ENCODE measurements at places on chromosomes 13 and 19. TPM values are rescaled to one million over a fixed set of nuclear protein-coding genes. Genes with fewer than 3 reads are reported as not detected.

DNA sequence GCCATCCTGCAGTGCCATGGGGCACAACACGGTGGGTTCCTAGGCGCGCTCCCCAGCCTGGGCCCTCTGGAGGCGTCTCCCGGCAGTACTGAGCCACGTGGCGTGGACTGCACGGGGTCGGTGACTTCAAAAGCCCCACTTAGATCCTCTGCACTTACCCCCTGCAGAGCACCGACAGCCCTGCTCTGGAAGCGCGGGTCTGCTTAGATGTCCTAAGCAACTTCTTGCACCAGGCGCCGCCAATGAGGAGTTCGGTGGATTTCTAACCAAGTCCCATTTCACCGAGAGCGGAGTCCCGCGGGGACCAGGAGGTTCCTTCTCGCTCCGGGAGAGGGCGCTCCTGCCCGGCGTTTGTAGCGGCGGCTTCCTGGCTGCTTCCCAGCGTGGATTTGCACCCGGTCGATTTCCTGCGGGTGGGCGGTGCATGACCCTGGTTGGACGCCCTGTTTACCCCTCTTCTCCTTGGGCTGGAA, 25.2 kb upstream of the ZNF845 start:
- no peaks in the 10 kb centered on the region for H3K4me1 ChIP-seq
- no peak for DNase-seq
- H3K27me3 ChIP-seq = no peaks in the 10 kb centered on the region

DNA sequence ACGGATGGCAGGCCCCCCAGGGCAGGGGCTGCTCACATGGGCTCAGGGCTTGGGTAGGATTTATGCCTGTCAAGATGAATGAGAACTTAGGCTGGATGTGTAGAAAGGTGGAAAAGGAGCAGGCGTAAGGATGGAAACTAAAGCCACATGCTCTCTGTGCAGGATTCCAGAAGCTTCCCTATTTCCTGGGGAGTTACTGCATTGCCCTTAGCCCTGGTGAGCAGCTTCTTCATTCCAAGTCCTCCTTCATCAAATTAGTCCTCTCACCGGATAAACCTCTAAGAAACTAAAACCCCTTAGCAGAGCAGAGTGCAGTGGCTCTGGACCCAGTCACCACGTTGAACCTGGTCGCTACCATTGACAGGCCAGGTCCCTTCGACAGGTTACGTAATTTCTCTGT, 7.4 kb downstream of the ATP12A start:
- no peaks in the 10 kb centered on the region for H3K36me3 ChIP-seq
- no peak overlapping the region for H3K27ac ChIP-seq
- H3K4me3 ChIP-seq = no peak overlapping the region
- DNase-seq = no peak

DNA sequence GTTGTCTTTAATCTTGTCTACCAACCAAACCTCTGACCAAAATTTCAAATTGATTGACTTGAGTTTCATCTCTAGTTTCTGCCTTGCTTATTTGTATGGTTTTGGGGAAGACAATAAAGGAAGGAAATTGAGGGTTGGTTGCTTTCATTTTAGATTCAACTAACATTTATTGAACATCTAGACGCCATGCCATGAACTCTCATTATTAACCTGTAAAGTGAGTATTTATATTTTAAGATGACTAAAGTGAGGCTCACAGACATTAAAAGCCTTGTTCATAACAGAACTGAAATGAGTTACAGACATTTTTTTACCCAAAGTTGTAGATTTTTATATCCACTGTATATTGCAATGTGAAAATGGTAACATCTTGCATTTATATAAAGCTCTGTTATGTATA, 239.3 kb downstream of the LMO7 start:
- no peak for DNase-seq
- H3K36me3 ChIP-seq = no peaks in the 10 kb centered on the region
- peaks cover 4% of the 10 kb centered on the region for H3K4me1 ChIP-seq

FGF22 gene
- 0.40 TPM for total RNA-seq
